Activated CD4-positive, alpha-beta T cell treated with anti-CD3 and anti-CD28 coated beads, Interleukin-2, amount 50 U/mL, for 24 hours (primary cell): ENCODE measurements at places on chromosomes 16 and 17.

GRCh38 chr16:30645727-30646126 is 5.0 kb upstream of the PRR14 start:
- no peak for DNase-seq

DNA sequence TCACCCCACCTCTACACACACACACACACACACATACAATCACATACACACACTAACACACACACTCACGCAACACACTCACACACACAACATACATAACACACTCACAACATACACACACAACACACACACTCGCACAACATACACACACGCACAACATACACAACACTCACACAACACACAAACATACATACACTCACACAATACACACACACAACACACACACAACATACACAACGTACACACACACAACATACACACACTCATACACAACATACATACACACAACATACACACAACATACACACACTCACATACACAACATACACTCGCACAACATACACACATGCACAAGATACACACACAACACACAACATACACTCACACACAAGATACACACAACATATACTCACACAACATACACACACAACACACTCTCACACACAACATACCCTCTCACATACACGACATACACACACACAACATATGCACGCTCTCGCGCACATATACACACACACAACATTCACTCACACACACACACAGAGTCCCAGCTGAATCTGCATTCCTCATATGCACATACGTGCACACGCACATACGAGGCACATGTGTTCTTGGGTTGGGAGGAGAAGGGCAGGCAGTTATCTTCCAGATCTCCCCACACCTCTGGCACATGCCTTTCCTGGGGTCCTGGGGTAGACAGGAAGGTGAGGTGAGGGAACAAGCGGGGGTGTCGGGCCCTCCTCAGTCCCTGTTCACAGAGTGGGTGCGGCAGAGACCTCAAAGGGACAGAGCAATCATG is 1.1 kb downstream of the ASGR2 start:
- no peak for DNase-seq

GRCh38 chr16:57525761-57526160 is 10.6 kb downstream of the CCDC102A start:
- no peak for DNase-seq

- DNase-seq, result no peak
These were observed 51.3 kb upstream of the ADORA2B start for GRCh38 chr17:15893658-15894024.

- no peak for DNase-seq
These were observed 882 bp downstream of the SCARF1 start for GRCh38 chr17:1644493-1645206.

GRCh38 chr16:51500306-51500705 is 349.2 kb upstream of the SALL1 start:
- DNase-seq, result no peak

DNA sequence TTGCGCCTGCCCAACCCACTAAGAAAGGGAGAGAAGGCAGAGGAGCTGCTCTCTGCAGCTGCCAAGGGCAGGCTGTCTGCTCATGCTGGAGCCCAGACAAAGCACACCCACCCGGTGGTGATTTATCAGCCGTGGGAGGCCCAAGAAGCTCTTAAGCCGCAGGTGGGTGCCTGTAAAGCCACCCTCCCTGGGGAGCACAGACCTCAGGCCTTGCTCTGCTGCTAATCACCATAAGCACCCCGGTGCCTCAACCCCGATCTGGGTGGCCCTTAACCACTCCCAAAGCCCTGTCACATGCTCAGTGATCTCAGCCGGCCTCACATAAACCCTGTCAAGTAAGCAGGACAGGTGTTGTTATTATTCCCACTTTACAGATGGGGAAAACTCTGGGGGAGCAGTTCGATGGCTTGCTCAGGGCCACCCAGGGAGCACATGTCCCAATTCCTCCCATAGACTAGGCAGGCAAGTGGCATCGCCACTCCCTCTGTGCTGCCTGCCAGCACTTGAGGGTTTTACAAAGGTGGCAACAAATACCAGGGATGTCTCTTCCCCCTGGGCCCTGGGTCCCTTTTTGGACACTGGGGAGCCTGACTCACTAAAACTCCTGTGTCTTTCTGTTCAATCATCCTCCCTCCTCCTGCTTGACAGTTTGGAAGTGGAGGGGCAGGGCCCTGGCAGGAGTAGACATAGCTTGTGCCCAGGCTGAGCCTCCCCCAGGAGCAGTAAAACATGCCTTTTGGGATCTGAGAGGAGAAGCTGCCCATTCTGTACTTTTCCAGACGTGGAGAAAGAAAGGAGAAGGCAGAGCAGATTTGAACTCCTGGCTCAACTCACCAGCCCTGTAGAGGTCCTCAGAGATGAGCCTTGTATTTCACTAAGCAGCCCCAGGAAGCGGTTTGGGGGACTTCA is 299.3 kb downstream of the SOX9 start:
- no peak for DNase-seq

DNA sequence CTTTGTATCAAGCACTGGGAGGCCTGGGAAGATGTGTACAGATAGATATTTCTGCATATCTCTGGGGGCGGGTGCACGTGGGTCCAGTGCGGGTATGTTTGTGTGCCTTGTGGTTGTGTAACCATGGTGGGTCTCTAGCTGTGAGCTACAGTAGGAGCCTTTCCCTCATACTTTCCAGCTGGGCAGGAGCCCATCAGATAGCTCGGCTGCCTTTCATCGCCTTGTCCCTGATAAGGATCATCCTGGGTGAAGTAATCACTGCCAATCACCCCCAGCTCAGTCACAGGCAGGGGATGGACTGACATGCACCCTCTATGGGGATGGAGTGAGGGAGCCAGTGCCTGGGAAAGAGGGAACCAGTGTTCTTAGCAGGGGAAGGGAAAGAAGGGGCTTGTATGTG is 3.2 kb upstream of the SCRN2 start:
- no peak for DNase-seq

DNA sequence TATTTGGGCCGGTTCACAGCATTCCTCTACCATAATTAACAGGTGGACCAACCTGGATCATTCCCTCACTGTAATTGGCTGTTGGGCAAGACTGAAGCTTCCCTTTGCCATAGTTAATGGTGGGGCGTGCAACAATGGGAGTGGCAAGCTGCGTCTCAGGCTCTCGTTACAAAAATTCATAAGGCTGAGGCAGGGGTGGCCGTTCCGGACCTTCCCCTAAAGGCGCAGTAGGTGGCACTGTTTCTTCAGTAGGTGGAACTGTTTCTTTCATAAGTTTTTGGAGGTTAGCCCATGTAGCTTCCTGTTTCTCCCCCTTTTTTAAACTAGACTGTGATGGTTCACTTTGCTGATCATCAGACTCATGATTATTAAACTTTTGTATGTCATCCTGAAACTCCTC is 17.0 kb upstream of the TMC5 start:
- DNase-seq, result no peak

- no peak for DNase-seq
These were observed 335.3 kb downstream of the SOX9 start for GRCh38 chr17:72456075-72456474.

DNA sequence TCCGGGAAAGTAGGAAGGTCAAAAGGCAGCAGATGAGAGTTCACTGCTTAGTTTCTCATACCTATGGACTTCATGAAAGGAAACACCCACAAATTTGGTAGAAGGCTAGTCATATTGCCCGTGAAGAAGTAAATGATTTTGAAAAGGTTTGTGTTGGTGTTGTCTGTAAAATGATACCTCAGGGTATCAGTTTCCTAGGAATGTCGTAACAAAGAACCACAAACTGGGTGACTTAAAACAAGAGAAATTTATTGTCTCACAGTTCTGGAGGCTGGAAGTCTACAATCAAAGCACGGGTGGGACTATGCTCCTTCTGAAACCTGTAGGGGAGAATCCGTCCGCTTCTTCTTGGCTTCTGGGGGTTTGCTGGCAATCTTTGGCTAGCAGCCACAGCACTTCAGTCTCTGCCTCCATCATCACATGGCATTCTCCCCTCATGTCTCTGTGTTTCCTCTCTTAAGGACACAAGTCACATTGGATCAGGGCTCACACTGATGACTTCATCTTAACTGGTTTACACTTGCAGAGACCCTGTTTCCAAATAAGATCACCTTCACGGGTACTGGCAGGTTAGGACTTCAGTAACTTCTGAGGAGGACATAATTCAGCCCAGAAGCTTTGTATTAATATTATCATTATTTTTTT is 2.0 kb upstream of the NAE1 start:
- DNase-seq, result no peak

DNA sequence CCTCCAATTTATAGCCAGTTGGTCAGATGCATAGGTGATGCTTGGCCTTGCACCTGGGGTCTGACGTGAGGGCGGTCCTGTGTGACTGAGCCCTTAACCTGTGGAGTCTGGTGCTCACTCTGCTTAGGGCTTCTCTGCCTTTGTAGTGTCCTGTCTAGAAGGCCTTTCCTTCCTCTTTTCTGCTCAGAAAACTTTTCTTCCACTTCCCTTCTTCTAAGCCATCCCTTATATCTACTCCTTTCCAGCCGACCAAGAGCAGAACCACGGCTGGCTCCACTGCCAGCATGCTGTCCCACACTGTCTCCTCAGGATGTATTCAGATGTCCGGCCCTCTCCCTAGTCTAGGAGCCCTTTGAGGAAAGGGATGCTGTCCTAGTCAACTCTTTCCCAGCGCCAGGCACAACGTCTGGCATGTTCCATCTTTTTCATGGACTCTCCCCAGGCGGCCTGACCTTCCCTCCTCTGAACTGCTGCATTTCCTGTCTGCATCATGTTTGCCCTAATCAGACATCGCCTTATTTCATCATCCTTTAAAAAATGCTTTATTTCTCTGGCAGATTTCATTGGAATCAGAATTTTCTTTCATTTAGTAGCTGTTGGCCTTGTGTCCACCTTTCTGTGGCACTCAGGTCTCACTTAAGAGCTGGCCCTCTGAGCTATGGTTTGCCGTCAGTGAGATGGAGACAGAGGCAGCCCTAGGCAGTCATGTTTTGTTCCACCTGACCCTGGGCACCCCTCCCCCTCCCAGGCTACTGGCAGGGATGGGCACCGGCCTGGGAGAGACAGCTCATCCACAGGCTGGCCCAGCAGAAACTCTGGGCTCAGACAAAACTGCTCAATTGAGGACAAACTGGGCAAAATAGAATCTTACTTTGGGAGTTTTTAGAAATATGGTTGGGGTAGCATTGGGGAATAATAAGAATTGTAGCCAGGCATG is 15.5 kb upstream of the BRCA1 start:
- no peak for DNase-seq

- no peak for DNase-seq
These were observed 148.7 kb upstream of the ZFHX3 start for GRCh38 chr16:73196670-73197069.

DNA sequence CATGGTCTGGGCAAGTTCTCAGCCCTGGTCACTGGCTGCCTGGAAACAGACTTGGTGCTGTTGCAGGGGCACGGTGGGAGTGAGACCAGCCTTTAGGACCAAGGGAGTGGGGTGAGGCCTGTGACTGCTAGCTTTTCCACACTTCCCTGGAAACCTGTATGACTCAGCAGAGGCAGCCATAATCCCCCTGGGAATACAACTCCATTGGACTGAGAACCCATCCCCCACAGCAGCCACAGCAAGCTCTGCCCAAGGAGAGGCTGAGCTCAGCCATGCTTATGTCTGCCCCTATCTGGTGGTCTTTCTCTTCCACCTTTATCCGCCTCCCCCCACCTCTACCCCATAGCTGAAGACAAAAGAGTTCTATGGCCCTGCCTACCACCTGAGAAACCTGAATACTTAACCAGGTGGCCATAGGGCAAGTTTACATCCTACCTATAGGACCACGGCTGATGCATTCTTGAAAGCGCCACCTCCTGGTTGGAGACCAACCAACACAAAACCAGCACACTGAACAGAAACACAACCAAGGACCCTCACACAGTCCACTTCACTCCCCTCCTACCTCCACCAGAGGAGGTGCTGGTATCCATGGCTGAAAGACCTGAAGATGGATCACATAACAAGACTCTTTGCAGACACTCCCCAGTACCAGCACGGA is 816.2 kb upstream of the SOX9 start:
- DNase-seq, result no peak

GRCh38 chr16:11135464-11135973 is 120.5 kb downstream of the SOCS1 start:
- DNase-seq, result no peak

GRCh38 chr16:57798953-57799599 is 3.2 kb downstream of the KIFC3 start:
- DNase-seq, result no peak

DNA sequence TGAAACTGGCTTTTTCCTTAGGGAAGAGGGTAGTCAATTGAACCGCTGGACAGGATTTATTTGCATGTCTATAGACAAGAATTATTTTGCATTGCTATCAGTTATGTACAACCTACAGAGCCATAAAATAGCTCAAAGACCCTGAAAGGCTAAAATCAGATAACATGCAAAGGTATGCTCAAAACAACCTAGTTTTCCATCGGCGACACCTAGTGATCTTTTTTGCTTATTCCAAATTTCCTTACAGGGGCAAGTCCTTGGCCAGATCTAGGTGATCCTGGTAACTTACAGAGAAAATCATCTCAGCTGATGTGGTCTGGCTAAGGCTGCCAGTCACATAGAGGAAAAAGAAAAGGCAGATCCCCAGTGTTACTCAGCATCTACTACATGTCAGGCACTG is 141.2 kb upstream of the RPL38 start:
- no peak for DNase-seq

GRCh38 chr17:72498364-72499210 is 377.8 kb downstream of the SOX9 start:
- no peak for DNase-seq

- no peak for DNase-seq
These were observed 18.5 kb upstream of the DNAJA2 start for GRCh38 chr16:46991729-46992704.

DNA sequence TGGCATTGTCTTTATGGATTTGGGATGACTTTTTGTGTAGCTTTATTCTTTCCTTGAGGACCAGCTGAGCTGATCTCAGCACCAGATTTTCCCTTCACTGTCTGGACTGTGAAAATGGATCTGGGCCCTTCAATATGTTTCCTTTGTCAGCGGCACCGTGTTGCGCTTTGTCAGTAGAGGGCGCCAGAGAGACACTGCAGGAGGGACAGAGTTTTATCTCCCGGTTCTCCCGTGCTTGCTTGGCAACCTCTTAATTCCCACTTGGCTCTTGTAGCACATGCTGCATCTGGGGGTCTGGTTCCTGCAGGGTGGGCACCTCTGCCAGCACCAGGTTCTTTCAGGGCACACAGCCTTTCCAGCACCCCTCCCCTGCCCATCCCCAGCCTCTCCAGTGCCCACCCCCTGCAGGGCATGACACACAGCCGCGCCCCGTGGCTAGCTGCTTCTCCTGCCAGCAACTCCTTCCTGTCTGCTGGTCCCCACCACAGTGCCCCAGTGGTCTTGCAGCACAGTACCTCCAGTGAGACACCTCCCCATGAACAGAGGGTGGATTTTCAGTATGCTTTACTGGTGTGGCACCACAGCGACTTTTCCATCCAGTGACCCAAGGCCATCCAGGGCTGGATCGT is 19.6 kb downstream of the OR1D5 start:
- no peak for DNase-seq
